ENCODE measurements at places on chromosomes 1 and 21.

DNA sequence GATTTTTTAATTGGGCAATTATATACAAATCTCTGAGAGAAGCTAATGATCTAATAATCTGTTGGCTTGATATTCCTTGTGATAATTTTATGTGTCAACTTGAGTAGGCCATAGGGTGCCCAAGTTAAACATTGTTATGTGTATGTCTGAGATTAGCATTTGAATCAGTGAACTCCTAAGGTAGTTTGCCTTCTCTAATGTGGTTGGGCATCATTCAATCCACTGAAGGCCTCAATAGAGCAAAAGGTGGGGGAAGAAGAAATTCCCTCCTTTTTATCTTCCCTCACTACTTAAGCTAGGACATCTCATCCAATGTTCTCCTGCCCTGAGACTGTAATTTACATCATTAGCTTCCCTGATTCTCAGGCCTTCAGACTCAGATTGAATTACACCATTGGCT, 394.5 kb downstream of the LMO4 start:
- no peak for DNase-seq

- no peak for DNase-seq
Measured at GRCh38 chr1:6046279-6046678, 591 bp downstream of the KCNAB2 start.

GRCh38 chr21:41925767-41926116, 28.1 kb downstream of the C2CD2 start:
- DNase-seq = no peak

DNA sequence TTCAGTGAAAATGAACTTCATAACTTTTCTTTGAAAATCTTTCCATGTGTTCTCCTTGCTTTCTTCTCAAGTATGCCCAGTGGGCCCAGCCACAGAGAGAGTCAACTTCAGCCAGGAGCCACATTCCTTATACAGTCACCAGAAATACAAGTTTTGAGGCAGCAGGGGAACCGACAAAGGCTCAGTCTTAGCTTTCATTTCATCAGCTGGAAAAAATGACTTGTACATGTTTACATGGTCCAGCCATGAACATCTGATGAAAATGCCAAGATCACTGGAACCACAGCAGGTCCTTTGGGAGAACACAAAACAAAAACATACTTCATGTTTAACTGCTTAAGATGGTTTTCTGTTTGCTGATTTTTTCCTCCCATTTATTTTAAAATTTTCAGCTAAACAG, 72.5 kb downstream of the SYDE2 start:
- DNase-seq = no peak

GRCh38 chr1:147492207-147492606, 49.1 kb upstream of the BCL9 start:
- no peak for DNase-seq

GRCh38 chr1:66433611-66434010, 100.3 kb upstream of the SGIP1 start:
- no peak for DNase-seq

DNA sequence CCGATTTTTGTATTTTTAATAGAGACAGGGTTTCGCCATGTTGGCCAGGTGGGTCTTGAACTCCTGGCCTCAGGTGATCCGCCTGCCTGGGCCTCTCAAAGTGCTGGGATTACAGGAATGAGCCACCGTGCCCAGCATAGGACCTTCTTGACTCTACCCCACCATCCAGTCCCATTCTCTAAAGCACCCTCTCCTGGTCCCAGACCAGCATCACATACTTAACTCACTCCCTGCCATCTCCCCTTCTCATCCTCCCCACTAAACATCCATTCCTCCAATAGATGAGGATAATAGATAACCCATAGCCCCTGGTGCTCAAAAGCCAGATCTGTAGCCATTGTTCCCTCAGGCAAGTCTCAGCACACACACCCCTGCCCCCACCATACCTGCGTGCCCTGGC, 2.1 kb downstream of the ENTREP3 start:
- no peak for DNase-seq

DNA sequence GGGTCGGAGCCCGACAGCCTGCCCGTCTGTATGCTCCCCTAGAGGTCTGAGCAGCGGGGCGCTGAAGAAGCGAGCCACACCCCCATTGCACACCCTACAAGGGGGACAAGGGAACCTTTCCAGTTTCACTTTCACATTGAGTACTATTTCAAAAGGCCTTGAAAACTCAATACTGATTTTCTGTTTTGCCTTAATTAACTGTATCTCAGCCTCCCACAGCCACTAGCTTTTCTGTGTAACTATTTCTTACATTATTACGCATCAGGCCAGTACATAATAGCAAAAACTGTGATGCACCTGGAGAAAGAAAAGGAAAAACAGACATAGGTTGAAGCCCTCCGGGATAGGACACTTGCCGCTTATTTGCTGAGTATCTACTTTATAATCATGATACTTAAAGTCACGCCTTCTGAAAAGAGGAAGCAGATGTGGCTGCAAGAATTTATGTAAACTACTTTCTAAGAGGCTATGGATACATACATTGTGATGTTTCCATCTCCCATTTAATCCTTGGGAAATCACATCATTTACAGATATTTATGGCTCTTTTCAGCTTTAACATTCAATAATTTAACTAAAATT, 1719.5 kb downstream of the MRPL39 start:
- DNase-seq = no peak

DNA sequence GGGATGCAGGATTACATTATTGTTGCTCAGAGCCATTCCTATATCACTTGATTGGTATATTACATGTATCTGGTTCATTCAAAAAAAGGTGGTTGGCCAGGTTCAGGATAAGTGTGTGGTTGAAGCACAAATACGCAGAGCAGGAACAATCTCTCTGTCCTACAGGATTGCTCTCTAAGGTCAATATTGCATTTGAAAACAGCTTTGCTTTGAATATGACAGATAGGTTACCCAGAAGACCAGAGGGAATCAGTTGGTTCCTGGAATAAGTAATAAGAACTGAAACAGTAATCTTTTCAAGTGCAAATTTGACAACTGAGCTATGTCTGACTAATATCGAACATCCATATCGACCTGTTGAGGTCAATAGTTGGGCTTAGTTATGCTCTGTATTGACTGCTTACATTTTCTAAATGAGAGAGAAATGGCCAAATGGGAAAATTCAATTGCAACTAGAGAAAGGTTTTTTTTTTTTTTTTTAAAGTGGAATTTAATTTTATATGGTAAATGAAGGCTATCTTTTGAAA, 176.8 kb downstream of the ATP6V1G3 start:
- no peak for DNase-seq

DNA sequence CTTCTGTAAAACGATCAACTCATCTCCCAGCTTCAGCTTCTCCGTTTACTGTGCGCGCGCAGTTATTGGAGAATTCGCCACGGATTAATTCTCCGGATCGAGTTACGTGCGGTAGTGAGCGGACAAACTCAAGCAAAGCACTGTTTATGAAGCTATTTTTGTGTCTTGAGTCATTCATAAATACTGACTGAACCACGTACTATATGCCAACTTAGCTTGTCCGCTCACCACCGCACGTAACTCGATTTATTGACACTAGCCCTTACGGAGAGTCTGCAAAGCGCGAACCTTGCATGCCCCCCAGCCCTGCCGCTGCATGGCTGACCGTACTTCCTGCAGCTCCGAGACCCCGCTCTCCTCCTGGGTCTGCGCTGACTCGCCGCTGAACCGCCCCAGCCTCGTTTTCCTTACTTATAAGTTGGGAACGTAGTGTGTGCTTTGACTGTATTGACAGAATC, 773 bp downstream of the CHD1L start:
- no peak for DNase-seq

- no peak for DNase-seq
Measured at GRCh38 chr1:115642168-115643072, 650 bp downstream of the VANGL1 start.

DNA sequence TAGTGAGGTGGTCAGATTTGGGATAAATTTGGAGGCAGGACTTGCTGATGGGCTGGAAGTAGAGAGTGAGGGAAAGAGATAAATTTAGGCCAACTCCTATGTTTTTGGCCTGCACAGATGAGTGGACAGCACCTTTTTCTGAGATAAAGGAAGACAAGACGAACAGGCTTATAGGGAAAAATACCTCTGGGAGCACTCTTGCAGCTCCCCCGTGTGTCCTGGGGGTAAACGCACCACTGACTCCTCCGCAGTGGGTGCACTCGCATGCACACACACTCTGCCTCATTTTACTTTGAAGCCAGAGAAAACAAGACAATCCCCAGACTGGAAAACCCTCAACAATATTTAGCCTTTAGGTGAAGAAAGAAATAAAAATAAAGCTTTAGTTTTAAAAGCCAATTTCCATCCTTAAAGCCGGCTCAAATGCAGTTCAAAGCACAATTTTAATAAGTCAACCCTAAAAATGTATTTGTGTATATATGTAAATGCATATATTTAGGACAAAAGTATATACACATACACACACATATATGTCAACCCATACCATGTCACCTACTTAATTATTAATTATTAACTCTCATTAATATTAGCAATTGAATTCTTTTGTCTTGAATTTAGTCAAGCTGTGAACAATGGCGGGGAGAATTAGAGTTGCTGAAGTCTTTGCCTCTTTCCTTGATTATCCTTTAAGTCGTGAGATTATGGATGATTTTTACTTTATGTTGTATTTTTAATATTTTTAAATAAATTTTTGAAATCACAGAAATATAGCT, 341.8 kb downstream of the ZNF326 start:
- DNase-seq = no peak

- no peak for DNase-seq
Measured at GRCh38 chr1:68045511-68046180, 4.8 kb downstream of the DIRAS3 start.

GRCh38 chr1:93448292-93448982, 519 bp downstream of the FNBP1L start:
- no peak for DNase-seq

DNA sequence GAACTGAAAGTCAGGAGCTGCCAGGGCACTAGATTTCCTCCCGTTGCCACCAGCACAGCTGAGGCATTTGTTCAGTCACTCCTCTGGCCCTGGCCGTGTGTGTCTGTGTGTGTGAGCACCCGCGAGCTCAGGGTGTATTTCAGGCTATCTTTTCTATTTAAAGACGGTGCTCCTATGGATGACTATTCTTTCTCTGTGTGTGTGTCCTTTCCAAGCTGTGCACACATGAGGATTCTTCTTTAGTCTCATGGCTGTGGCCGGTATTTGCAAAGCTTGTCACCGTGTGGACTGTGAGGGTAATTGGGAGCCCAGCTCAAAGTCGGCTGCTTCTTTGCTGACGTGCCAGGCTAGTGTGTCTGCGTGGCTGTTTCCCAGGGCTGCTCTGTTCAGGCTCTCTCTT, 3.0 kb upstream of the KCND3 start:
- DNase-seq = no peak

- no peak for DNase-seq
Measured at GRCh38 chr1:2591581-2592261, 5.1 kb downstream of the PRXL2B start.

- DNase-seq = peak; percentile 37
Measured at GRCh38 chr1:26132128-26132833, 20.7 kb downstream of the PDIK1L start.

DNA sequence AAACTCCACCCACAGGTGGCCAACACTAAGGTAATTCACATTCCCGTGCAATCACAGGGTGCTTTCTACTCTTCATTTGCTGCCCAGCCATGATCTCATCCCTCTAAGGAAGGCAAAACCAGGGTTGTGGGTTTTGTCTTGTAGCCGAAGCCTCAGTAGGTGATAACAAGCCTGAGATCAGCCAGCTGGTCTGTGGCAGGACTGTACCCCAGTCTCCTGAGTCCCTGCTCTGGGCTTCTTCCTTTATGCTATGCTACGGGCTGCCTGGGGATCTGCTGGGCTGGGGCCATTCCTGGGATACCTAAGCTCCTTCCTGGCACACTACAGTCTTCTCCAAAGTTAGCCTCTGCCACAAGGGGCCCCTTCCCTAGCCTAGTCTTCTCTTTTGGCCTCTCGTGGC, 9.8 kb downstream of the PPFIA4 start:
- no peak for DNase-seq

- DNase-seq = no peak
Measured at GRCh38 chr1:53769780-53770179, 30.8 kb upstream of the GLIS1 start.

- DNase-seq = no peak
Measured at GRCh38 chr1:72202761-72203160, 79.6 kb downstream of the NEGR1 start.

- DNase-seq = peak; percentile 82
Measured at GRCh38 chr1:32964461-32965250, at the start of gene RNF19B. Gene RNF19B, minus strand, starts transcription at chr1:32964809. Its CDS starts 124 bp downstream, at chr1:32964685.

DNA sequence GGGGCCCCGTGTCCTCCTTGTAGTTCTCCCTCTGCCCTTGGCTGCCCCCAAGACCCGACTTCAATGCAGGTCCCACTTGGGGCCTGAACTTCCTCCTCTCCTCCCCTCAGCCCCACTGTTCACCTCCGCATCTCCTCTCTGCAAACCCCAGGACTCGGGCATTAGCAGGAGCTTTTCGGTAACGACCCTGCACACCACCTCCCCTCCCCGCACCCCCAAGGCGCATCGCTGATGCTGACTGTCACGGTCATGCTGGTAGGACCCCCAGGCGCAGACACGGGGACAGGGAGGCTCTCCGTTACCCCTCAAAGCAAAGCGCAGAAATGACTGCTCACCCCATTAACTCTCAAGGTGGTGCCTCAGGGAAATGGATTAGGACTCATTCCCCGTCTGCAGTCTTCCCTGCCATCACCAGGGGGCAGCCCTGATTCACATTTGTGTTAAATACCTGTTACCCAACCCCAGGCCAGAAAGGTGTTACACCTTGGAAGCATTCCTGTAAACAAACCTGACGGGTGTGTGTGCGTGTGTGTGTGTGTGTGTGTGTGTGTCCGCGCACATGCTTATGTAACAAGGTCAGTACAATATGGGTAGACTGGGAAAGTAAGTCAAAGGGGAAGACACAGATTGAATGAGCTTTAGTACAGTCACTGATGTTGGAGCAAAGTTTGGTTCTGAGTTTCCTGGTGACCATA, 6.4 kb upstream of the GUCA2B start:
- peak; percentile 25 for DNase-seq

Data from A172 (cell line).